Hippocampal formation (tissue), 2 donors: ENCODE measurements at places on chromosomes 1 and 21.

DNA sequence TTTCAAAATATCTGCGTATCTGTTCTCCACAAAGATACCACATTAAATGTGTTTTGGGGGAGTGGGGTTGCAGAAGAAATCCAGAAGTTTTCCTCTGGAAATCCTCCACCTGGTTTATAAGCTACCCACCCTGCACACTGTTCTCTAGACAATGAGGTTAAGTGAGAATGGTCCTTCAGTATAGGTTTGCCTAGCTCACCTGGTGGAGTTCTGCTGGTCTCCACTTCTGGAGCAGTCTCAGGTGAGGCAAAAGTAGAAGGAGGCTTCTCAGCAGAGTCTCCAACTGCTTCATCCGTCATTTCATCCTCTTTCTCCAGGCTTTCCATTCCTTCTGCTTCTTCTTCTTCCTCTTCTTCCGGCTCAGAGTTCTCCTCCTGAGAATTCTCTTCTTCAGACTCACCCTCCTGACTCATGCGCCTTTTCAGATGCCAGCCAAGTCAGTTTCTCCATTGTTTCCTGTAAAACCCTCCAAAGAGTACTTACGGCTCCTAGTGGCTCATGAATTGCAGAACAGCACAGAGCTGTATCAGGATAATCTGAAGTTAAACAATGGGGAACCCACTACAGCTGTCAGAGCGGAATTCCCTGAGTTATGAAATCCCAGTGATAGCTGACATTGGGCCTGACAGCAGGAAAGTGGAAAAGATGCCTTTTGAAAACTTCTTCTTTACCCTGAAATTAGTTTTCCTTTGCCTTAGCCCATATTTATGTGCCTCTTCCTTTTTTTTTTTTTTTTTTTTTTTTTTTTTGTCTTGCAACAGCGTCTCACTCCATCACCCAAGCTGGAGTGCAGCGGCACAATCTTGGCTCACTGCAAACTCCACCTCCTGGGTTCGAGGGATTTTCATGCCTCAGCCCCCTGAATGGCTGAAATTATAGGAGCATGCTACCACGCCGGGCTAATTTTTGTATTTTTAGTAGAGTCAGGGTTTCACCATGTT lies 38.5 kb downstream of the MSTO1 start:
- DNase-seq, result peak; percentile 63

DNA sequence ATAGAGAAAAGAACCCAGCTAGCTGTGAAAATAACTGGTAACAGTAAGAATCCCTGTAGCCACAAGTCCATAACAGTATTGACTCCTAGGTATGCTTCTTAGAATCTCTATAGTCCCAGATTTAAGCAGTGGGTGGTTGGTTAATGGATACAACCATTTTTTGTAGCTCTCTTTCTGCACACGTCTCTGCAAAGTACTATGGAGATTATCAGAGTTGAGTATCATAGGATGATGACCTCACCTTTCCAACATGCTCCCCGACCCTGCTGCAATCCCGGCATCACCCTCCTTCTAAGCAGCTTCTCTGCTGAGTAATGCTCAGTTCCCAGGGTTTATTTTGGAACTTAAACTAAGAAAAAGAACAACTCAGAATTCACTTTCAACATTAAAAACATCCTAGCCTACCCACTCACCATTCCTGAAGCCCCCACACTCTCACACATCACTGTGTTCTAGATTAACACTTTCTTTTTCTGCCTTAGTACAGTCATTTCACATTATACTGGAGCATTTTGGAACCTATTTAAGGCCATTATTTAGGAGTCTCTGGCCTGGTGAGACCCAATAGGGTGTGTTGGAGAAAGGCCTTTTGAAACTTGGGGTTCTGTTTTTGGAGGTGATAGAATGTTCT lies 2.7 kb downstream of the MLLT11 start:
- no peak for DNase-seq

- no peak for DNase-seq
These were observed 83.1 kb upstream of the ERRFI1 start for GRCh38 chr1:8109216-8109615.

GRCh38 chr1:193753038-193753756 lies 566.8 kb upstream of the B3GALT2 start:
- no peak for DNase-seq

DNA sequence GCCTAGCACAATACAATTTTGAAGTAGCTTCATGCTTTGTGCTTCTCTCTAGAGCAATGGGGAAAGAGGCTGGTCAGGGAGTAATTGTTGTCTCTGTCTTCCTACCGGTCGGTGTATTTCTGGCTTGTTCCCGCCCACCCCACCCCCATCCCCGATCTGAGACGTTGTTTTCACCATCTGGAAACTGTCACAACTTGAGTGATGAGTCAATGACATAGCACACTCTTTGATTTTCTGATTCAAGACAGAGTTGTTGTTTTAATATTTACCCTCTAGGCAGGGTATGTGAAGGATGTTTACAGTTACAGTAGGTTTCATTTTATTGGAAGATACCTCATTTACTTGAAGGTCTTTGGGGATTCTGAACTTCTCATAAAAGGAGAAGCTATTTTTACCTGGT lies 7.0 kb downstream of the IL12RB2 start:
- no peak for DNase-seq

GRCh38 chr1:93710499-93711453 lies 29.1 kb upstream of the BCAR3 start:
- no peak for DNase-seq

DNA sequence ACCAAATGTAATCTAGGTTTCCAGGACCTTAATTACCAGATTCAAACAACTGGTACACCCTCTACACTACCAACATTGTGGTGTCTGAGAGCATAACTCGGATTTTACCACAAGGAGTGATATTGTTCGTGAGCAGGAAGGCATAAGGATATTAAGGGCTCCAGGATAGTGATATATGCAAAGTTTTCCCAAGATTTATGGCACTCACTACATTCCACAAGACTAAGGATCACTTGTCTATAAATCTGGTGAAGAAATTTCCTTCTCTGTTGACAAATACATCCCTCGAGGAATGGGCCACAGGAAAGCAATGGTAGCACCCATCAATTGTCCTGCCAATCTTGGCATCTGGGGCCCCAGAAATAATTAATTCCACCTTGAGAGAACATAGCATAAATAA lies 43.1 kb upstream of the PLD5 start:
- DNase-seq, result no peak

- no peak for DNase-seq
These were observed 18.8 kb downstream of the NHLH2 start for GRCh38 chr1:115822117-115822516.

DNA sequence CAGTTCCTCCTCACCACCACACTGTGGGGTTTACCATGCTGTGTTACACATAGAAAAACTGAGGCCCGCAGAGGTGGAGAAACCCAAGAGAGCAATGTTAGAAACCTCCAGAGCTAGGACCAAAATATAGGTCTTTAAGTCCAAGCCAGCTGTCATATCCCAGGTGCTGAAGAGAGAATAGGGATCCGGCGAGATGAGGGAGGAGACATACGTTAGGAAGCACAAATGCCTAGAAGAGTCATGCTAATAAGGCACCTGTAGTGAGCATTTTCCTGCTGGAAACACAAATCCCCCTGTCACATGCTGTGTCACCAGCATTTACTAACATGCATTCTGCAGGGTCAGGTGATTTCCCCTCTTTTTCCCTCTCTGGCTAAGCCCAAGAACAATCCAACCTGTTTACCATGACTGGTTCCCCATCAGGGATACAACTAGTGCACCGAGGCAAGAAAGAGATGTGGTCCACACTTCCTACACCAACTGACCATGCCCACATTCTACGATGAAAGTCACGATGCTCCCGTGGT lies 168.6 kb upstream of the CAMK1G start:
- no peak for DNase-seq

- DNase-seq, result no peak
These were observed 898.6 kb downstream of the AMY1C start for GRCh38 chr1:104648269-104648691.

- DNase-seq, result no peak
These were observed 48.6 kb downstream of the BACH1 start for GRCh38 chr21:29347274-29347681.

DNA sequence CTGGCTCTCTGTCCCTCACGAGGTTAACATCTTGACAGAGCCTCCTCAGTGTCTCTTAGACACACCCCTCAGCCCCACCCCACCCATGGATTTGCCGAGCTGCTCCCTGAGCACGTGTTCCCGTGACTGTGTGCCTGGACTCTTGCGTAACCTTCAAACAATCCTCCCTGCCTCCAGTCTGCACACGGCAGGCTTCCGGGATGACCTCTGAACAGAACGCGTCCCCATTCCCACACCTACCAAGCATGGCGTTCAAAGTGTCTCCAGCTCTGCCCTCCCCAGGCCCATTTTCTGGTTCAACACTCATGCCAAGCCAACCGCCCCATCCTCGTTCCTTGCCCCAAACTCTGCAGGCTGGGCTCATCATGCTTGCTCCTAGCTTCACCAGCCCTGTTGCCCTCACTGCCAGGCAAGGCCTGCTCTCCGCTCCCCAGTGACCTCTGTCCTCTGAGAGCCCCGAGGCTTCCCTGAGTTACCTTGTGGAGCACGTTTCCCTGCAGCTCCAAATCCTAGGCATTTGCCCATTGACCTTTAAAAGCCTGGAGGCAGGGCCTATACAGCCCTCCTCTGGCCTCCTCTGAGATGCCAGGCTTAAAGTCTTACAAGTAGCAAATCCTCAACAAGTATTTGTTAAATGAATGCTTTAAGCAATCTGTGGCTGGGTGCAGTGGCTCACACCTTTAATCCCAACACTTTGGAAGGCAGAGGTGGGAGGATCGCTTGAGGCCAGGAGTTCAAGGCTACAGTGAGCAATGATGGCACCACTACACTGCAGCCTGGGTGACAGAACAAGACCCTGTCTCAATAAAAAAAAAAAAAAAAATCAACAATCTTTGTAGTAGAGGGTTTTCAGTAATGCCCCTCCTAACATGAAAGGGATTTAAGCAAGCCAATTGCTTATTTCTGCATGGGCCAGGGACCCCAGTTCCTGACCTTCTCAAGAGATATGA lies 5.0 kb downstream of the AGT start:
- DNase-seq, result no peak

- no peak for DNase-seq
These were observed 98.4 kb downstream of the C4BPA start for GRCh38 chr1:207202480-207202879.

- DNase-seq, result no peak
These were observed 492 bp upstream of the PGM1 start for GRCh38 chr1:63592536-63593302.

GRCh38 chr1:82700476-82700875 lies 899.7 kb downstream of the ADGRL2 start:
- no peak for DNase-seq

- DNase-seq, result no peak
These were observed 1.2 kb upstream of the INAVA start for GRCh38 chr1:200893411-200893901.

DNA sequence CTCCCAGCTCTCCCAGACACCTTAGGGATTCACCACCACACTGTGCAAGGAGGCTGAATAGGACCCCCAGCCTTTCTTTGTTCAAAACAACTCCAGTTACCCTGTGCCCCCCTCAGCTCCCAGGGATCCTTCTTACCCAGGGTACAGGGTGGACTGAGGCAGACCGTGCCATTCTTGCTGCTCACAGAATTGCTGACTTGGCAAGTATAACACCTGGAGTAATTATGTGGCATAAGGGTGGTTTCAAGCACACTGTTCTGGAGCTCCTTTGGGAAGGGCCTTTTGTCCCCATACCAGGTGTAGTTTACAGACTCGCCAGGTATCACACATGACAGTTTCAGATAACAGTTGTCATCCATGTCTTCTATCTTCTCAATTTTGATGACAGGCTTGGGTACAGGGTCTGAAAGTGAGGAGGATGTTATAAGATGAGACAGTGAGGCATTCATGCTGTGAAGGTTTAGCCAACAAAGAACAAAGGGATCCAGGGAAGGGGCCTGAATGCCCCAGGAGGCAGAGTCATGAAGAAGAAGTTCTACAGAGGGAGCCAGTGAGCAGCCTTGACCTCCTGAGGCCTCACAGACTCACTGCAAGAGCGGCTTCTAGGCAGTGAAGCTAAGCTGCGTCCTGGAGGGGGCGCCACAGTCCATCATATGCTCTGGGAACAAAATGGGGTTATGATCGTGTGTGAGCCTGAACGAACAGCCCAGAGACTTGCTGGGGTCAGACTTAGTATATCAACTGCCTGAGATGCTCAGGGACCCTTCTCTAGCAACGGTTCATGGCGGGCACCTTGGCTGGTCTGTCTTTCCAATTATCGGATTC lies 30.3 kb downstream of the CD48 start:
- no peak for DNase-seq

- DNase-seq, result no peak
These were observed 7.5 kb upstream of the C2CD2 start for GRCh38 chr21:41961282-41961701.

DNA sequence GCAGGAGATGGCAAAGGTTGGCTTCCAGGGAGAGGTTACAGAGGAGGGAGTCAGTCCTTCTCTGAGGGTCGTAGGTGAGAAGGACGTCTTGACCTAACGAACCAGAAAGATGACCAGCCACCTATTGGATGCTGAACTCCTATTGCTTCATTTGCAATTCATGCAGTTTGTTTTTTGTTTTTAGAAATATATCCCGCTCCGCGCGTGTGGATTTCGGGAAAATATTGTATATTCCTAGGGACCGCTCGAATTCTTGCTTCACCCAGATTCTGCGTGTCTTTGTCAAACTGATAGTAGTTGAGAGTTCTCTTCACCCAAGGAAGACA lies 564 bp downstream of the DISP1 start:
- DNase-seq, result no peak
